COLO829 (cell line): ENCODE measurements at places on chromosomes 11 and 22.

GRCh38 chr11:8871171-8871775, 39.7 kb upstream of the AKIP1 start:
- peak; percentile 65 for DNase-seq

DNA sequence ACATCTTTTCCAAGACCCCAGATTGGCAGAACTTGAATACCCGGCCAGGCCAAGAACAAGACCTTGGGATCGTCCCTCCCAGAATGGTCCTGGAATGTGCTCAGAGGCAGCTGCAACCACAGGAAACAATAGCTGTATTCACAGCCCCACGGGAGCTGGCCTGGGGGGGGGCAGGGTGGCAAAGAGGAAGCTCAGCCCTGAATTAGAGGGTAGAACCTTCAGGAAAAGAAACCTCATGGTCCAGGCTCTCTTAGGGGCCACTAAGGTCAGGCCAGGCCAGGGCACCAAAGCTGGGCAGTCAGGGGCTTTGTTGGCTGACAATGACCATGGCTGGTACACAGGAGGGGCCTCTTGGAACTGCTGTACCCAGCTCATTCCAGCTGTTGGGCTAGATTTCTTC, 17.3 kb downstream of the RPL27A start:
- DNase-seq: peak; percentile 86

DNA sequence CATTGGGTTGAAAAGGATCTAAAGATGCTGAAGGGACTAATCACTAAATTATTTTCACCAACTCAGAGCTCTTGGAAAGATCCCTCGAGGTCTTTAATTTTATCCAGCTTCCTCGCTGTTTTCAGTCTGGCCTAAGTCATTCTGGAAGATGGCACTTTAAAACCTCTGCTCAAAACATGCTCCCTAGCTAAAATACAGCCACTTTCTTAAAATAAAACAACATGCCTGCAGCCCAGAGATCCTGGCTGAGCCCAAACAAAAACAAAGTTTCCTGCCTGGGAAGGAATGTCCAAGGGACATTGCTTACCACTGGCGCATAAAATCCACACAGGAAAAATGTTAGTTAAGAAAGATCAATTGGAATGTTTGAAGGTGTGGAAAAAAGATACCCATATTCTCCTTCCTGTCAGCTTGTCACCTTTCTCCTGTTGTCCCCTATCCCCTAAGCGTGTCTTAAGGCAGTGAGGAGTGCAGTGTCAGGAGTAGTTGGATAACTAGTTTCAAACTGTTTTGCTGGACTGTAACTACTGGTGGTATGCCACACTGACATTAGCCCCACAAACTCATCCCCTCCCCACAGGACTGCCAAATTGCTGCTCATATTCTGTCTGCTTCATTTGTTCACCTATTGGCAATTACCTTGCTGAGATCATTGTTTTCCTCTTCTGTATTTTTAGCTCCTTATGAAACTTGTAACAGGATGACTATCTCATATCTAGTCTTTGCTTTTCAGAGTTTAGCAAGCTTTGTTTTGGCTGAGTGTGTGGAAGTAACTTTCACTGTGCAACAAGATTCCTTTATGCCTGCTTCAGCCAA, 108.3 kb upstream of the SESN3 start:
- no peak for DNase-seq

GRCh38 chr11:96124155-96124554, 200.2 kb upstream of the MTMR2 start:
- DNase-seq: no peak
